Fibroblast of skin of back (primary cell): ENCODE measurements at places on chromosomes 2 and 18.
A peak's percentile ranks its signal among the peaks of the same experiment; 100 is the strongest.

GRCh38 chr2:109287838-109288237 is 158.8 kb downstream of the SH3RF3 start:
- DNase-seq: no peak

- DNase-seq: no peak
Measured at GRCh38 chr18:5475267-5475666, 68.5 kb downstream of the EPB41L3 start.

- DNase-seq: peak; percentile 84
Measured at GRCh38 chr2:161990741-161991140, 83.3 kb downstream of the DPP4 start.

GRCh38 chr18:4636967-4637366 is 181.9 kb upstream of the DLGAP1 start:
- no peak for DNase-seq

GRCh38 chr2:99810225-99810624 is 320.4 kb upstream of the REV1 start:
- DNase-seq: no peak

DNA sequence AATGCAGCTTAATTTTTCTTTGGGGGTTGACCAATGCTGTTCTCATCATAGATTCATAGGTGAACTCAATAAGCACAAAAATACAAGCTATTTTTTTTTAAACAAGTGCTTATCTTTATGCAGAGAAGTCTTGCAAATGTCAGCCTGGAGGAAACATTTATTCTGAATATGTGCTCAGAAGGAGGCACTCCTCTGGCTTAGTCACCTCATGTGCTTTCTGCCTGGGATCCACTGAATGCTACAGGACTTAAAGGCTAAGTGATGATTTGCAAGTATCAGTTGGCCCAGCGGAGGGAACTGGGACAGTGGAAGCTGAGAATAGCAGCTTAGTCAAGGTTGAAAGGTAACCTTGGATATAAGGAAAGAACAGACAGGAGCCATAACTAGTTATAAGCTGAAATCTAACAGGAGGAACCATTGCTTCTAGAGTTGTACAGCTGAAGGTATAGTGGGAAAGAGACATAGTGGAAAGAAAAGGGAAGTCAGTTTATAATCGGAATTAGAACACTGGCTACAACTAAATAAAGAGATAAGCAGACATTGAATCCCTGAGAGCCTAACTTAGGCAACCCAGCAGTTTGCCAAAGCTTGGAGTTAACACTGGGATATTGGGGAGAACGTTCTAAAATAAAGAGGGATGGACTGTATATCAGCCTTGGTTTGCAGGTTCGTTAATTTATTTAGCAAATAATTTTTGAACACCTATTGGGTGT is 488.7 kb downstream of the SUCLG1 start:
- no peak for DNase-seq

- no peak for DNase-seq
Measured at GRCh38 chr2:44786045-44786816, 155.3 kb upstream of the SIX3 start.

GRCh38 chr2:209998596-209998995 is 3.8 kb upstream of the RPE start:
- DNase-seq: no peak

GRCh38 chr18:63544017-63544416 is 1.8 kb downstream of the SERPINB12 start:
- no peak for DNase-seq

- DNase-seq: no peak
Measured at GRCh38 chr2:128320906-128321771, 2.5 kb upstream of the HS6ST1 start.

DNA sequence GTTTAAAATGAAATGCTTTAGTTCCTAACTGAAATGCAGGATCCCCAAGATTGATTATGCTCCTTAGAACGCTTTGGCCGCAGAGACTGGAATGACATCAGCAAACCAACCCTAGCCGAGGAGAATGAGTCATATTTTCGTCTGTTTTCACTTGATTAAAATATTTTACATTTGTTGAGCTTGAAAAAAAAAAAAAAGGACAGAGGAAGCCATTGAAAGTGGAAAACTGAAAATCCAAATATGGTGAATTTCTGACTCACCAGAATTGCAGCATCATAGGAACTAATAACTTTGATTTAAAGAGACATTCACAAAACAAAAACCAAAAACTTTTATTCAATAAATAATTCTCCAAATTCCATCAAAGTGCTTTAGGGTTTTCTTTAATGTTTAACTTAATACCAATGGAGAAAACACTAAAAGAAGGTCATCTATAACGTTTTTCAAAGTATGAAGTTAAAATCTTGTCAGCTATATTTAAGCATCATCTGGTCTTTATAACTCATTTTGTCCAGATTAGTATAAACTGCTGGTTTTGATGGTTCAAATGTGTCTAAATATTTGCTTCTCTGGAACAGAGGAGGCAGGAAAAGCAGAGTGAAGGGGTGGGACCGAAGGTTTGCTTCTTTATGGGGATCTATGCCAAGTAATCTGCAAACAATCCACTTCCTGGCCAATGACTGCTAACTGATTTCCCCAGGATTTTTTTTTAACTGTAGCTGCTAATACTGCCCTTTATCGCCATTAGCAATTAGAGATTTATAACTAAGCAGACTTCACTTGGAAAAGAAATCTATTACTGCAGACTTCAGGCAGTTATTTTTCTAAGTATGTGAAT is 30.9 kb upstream of the COL5A2 start:
- peak; percentile 97 for DNase-seq

- no peak for DNase-seq
Measured at GRCh38 chr2:172924097-172924660, 151.5 kb upstream of the MAP3K20 start.

- peak; percentile 6 for DNase-seq
Measured at GRCh38 chr2:174522553-174522952, 35.7 kb upstream of the GPR155 start.

GRCh38 chr2:26299471-26300101 is 46.4 kb upstream of the SELENOI start:
- DNase-seq: peak; percentile 66

- no peak for DNase-seq
Measured at GRCh38 chr2:185628985-185629384, 109.6 kb upstream of the FSIP2 start.

- DNase-seq: no peak
Measured at GRCh38 chr2:96120991-96121390, 4.6 kb upstream of the ADRA2B start.

DNA sequence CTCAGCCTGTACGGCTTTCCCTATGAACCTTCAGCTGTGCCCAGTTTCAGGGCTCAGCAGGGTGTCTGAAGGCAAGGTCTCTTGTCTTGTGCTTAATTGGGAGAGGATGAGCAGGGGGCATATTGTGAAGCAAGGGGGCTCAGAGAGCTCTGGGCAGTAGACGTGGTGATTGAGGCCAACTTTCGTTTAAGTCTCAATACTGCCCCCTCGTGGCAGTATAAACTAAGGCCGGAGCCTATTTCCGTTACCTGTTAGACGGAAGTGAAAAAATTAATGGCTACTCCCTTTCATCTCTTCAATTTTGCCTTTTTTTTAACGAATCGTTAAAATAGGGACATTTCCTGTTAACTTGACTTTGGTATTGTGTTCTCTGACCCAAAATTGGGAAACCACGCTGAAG is 193.4 kb downstream of the TDRD15 start:
- peak; percentile 46 for DNase-seq

- DNase-seq: no peak
Measured at GRCh38 chr2:143823296-143823695, 694.1 kb downstream of the ARHGAP15 start.

GRCh38 chr2:216385478-216385877 is 13.2 kb upstream of the MARCHF4 start:
- no peak for DNase-seq

DNA sequence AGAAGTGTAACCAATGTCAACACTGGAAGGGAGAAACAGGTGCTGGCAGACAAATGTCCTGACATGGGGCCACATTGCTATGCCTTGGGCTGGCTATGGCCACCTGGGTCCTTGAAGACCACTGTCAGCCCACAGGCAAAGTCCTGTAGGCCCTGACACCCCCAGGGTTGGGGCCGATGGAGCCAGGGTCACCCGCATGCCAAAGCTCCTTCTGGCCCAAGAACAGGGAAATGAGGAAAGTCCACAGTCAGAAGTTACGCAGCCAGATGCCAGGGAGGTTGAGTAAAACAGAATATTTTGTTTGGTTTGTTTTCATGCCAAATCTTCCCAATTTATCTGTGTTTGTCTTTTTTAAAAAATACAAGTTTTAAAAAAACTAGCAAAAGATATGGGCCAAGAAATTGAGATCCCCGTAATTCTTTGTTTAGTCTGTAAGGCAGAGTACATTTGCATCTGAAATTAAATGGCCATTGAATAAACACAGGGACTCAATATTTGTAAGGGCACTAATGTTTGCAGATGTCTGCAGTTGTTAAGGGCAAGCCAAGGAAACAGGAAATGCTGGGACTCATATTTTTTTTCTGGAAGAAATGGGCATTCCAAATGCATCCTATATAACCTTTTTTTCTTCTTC is 186.4 kb downstream of the FAM210A start:
- DNase-seq: no peak

DNA sequence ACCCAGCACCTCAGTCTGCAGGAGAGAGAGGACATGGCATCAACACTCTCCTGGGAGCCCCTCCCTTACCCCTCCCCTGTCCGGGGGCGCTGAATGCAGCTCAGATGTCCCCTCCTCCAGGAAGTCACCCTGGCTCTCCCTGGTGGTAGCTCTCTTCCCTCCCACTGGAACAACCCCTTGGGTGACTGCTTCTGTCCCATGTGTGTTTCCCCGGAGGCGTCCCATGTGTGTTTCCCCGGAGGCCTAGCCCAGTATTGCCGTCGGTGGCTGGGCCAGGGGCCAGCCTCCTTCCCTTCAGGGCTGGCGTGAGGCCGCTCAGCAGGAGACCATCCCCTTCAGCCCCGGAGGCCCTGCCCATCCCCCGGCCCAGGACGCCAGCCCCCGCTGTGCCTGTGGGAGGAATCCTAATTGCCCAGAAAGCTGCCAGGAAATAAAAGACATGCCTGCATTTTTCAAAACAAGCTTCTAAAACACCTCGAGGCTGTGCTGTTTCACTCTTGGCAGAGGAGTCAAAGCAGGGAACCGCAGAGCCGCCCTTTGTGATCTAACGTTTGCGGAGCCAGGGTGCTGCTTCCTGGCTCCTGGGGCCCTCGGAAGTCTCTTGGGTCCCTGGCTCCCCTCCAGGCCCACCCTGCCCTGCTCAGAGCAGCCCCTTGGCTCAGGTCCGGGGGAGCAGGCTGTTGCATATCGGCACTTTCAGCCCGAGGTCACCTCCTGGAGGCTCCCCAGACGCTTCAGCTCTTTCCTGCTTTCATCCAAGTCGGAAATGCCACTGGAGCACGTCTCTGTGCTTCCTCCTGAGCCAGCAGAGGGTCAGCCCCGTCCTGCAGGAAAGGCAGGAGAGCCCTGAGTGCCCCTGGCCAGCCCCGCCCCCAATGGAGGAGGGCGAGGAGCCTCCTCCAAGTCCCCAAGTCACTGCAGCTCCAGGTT is 11.4 kb downstream of the SNED1 start:
- peak; percentile 80 for DNase-seq

GRCh38 chr2:46131-46470 is 204 bp downstream of the FAM110C start:
- no peak for DNase-seq

- DNase-seq: no peak
Measured at GRCh38 chr2:172978063-172978383, 97.6 kb upstream of the MAP3K20 start.

DNA sequence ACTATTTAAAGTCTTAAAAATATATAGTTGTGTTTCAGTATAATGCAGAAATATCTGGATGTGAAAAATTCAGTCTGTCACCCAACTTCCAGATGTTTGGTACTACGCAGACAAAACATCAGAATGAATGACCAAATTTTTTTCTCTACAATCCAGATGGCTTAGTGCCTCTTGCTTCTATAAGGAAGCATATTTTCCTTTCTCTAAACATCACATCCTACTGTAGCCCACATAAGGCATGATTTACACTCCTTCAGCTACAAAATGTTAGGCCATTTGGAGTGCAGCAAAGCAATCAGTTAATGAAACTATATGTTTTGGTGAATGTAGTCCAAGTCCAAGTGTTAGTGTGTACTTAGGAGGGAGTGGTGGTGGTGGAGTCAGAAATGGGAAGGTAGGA is 162.9 kb upstream of the SIX2 start:
- DNase-seq: no peak

GRCh38 chr2:126219081-126219480 is 436.9 kb upstream of the GYPC start:
- no peak for DNase-seq

DNA sequence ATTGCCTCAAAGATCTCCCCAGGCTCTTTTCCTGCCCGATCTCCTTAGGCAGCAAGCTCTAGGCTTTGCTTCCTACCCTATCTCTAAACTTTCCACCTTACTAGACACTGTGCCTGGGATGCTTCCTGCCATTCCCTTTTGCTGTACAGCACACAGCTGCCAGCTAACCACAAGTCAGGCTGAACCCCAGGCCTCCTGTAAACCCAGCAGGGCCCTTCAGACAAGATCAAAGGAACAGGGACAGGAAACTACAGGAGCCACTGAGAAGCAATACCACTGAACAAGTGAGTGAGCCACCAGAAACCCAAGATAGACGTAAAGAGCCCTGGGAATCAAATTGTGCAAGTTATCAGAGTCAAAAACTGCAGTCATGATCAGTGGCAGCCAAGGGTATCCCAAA is 180.7 kb downstream of the SUCLG1 start:
- no peak for DNase-seq

DNA sequence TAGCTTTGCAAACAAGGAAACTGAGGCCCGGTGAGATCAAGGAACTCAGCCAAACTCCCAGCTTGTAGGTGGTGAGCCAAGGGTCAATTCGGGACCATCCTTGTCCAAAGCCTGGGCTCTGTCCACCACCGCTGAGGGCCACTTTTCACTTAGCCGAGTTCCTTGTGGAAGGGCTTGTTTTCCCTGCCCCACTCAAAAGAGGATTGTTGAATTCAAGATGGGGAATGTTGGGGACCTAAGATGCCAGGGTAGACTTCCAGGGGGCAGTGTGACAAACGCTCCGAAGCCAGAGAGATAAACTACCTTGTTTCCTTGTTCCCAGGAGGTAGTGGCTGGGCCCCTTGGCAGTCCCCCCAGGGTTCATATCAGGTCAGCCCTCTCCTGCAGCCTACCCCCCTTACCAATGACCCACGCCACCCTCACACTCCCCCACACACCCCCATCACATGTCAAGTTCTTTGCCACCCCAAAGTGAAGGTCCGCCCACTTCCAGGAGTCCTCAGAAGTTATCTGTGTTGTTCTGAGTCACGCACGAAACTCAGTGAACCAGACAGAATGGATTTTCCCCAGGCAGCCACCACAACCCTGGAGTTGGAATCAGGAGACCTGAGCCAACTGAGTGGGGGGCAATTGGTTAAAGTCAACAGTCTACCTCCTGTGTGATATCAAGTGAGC is 10.3 kb upstream of the ATOH8 start:
- DNase-seq: peak; percentile 58

- peak; percentile 81 for DNase-seq
Measured at GRCh38 chr2:86054535-86055082, 51.1 kb downstream of the POLR1A start.

DNA sequence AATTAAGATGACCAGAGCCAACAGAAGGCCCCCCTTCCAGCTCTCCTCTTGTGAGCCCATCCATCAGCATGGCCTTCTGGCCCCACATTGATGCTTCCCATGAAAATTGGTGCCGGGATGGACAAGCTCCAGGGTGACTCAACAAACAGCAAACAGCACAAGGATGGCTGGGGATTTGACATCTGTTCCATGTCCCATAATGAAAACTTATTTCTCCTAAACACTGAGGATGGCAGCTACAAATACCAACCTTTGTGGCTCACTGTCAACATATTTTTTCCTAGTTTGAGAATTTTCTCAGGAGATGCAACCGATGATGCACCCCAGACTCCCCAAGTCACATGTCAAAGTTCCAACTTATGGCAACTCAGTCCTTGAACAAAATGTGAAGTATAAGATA is 169.6 kb upstream of the SIX2 start:
- peak; percentile 36 for DNase-seq

GRCh38 chr18:55544014-55544413 is 44.0 kb downstream of the TCF4 start:
- DNase-seq: no peak
